CD8-positive, alpha-beta memory T cell (primary cell): ENCODE measurements at places on chromosomes 1 and 21. TPM values are rescaled to one million over a fixed set of nuclear protein-coding genes. Genes with fewer than 3 reads are reported as not detected.

GRCh38 chr1:48831120-48831978, 54.7 kb upstream of the BEND5 start:
- DNase-seq: no peak

DNA sequence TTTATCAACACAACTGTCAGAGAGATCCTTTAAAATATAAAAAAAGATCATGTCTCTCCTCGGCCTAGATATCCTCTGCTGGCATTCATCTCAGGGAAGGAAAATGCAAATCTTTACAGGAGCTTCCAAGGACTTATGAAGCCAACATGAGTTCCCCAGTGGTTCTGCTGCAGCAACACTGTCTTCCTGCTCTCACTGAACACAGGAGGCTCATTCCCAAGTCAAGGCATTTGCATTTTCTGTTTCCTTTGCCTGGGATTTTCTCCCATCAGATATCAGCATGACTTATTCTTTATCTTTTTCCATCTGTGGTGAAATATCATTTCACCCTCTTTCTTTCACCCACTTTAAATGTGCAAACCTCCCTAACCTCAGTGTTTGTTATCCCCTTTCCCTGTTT, 513.8 kb upstream of the ZP4 start:
- no peak for DNase-seq

GRCh38 chr1:5704561-5705514, 287.4 kb downstream of the NPHP4 start:
- DNase-seq: no peak

Gene PALMD
- total RNA-seq: not detected

- DNase-seq: no peak
Measured at GRCh38 chr1:187696073-187696472, 867.3 kb downstream of the PLA2G4A start.

Gene TSPEAR
- not detected for total RNA-seq

DNA sequence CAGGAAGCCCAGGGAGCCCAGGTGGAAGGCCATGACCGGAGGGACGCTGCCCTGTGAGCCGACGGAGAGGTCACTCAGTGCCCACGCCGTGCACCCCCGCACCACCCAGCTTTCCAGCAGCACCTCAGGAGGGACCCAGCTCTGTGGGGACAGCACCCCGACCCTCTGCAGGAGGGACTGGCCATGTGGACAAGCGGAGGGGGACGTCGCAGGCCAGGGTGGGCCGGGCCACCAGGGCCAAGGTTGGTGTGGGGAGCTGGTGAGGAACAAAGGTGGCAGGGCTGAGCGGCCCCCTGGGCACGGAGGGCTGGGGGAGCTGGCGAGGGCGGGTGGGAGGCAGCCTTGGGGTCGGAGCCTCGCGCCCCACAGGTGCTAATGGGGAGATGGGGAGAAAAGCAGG, 22.8 kb downstream of the NADK start:
- no peak for DNase-seq

DNA sequence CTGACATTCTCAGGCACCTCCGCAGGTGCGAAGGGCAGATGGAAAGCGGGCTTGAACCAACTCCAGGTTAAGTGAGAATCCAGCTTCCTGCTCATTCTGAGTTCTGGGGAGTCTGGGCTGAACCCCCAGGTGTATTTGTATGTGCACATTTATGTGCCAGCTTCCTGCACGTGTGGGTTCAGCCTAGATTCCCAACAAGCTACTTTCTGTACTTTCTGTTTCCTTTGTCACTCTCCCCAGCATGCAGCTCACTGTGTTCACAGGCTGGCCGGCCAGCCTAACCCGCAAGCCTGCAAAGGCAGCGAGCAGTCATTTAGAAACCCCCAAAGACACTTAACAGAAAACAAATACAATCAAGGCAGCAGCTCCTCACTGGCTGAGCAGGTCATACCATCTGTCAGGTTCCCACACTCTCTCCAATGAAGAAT, 1.3 kb upstream of the IL19 start:
- no peak for DNase-seq

Gene TACSTD2
- not detected for total RNA-seq

Gene BMP8B
- 0.91 TPM for total RNA-seq

Gene IL22RA1
- not detected for total RNA-seq

DNA sequence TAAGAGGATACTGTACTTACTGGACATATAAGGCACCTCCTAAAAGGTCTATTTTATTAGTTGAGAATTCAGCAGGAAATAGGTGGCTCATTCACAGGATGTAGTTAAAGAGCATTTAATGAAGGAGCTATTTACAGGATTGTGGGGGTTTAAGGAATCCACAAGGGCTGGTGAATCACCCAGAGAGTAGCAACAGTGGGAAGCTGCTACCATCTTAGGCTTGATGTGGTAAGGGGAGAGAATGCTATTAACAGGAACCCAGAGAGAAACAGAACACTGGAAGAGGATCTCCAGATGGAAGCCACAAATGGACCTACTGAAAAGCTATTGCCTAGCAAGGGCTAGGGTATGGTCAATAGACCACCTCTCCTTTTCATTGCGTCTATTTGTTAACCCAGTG, 52.0 kb upstream of the COL11A1 start:
- DNase-seq: no peak

- DNase-seq: no peak
Measured at GRCh38 chr1:14631421-14631820, 32.9 kb downstream of the KAZN start.

DNA sequence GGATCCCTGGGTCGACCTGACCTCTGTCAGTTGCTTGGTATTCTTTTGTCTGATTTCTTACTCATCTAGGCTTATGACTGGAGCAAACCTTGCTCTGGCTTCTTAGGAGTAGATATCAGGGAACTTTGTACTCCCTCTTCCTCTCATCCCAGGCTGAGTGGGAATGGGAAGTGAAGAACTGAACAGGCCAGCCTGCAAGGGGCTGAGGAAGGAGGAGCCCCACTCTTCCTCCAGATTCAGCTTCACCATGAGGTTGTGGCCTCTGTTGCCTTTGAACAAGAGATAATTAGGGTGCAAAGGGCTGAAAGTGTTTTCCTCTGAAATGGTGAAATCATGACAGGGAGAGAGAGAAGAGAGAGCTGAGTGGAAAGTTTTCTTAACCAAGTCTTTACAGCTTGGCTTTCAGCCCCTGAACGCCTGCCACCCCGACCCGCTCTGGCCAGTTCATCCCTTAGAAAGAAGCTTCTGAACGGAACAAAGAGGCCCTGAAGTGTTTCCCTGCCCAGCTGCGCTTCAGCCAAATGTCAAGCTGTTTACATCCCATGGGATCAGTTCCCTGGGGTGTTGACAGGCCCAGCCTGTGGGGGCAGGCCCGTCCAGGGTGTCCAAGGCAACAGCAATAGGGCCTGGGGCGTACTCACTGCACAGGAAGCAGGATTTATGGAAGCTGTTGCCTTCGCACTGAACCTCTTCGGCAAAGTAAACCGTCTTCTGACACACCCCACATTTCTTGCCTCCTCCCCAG, 11.2 kb downstream of the CSRP1 start:
- no peak for DNase-seq

DNA sequence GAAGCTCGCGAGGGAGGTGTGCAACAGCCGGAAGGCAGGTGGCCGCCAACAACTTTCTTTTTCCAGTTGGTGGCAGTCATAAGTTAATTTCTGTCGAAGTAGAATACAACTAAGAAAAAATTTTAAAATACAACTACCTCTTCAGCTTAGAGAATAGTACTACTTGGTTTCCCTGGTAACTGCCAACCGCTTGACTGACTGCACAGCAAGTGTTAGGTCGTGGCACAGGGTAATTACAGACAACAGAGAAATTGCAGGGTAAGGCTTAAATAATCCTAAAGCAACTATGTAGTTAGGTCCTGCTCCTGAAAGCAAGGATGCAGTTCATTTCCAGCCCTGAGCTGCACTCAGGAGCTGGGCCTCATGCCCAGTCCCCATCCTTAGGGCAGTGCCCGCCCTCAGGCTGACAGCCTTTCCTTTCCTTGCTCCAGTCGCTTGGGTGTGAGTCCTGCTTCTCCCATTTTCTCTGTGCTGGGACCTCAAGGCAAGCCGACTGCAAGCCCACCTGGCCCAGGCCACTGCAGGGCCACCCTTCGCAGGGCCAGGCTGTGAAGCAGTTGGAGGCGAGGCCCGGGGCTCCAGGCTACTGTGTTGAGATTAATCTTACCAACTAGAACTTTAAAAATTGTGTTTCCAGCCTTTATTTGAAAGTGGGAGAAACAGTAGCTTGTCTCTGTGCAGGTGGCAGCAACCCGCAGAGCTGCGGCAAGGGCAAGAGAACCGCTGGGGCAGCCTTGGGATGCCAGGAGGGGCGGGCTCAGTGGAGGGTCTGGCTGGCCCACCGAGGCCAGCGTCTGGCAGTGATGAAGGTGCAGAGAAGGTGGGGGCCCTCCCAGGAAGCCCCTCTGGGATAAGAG, 148.3 kb downstream of the PCBP3 start:
- no peak for DNase-seq

Gene BRDT
- not detected for total RNA-seq

Gene MARK1
- total RNA-seq: 0.09 TPM

DNA sequence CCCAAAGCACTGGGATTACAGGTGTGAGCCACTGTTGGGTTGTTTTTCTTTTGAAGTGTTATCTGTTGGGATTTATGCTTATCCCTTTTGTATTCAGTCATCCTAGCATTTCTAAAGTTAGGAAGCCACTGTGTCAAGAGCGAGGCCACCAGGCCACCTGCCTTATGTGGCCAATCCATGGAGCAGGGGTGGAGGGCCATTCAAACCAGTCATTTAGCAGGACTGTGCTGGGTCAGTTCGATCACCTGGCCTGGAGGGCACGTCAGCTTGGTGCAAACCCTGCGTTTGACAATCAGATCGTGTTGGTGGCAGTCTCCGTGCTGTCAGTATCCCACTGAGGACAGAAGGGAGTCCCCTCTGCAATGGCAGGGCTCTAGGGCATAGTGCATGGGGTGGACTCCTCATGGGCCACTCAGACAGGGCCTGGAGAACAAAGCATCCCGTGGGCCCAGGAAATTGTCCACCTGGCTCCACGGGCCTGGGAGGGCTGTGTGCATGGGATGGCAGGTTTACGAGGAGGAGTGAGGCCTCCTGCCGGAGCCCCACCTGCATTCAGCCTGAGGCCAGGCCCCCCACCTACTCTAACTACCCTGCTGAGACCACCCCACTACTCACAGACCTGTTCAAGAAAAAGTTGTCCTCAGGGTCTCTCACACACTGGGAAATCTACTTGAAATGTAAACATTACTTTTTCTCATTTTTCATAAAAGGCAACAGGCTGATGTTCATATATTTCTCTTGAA, 242.3 kb downstream of the SDCCAG8 start:
- no peak for DNase-seq

Gene CLSTN1
- total RNA-seq: 40.8 TPM

- no peak for DNase-seq
Measured at GRCh38 chr1:241688940-241689368, 36.9 kb downstream of the WDR64 start.

Gene ANKRD35
- 1.0 TPM for total RNA-seq

Gene PROK1
- total RNA-seq: not detected

DNA sequence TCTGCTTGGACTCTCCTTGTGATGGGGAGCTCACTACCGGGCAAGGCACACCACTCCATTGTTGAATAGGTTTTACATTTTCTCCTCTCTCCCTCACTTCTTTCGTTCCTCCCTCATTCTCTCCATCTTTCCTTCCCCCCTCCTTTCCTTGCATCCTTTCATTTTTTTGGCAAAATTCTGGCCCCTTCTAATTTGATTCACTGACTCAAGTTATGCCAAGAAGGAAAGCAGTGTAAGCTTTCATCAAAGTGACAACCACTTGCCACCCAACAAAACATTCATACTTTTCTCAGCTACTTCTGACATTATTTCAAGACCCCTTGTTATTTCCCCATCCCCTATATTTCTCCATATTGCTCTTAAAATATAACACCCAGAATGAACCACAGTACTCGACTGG, 68.4 kb downstream of the CACNA1E start:
- no peak for DNase-seq

GRCh38 chr1:155173478-155174323, at the start of gene TRIM46:
TSS of gene TRIM46 (plus strand) at chr1:155173849. CDS start at chr1:155173967, 118 bp downstream.
- DNase-seq: peak; percentile 47

- DNase-seq: no peak
Measured at GRCh38 chr1:55604179-55604578, 389.0 kb upstream of the USP24 start.

Gene GJB3
- total RNA-seq: not detected

DNA sequence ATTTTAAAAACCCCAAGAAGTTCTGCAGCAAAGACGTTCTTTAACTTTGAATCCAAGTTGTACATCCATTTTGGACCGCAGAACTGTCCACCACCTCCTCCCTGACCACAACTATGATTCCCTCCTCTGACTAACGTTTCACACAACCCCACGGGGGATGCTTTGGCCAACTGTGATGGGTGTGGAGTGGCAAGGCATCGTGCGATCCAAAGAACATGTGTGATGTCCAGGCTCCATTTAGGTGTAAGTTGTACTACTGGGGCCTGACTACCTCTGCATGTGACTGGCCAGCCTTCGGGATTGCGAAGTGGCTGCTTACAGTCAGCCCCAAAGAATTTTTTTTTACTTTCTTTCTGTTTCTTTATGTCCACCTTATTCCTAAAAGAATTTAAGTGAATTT, 6.7 kb downstream of the KCNJ15 start:
- DNase-seq: no peak

DNA sequence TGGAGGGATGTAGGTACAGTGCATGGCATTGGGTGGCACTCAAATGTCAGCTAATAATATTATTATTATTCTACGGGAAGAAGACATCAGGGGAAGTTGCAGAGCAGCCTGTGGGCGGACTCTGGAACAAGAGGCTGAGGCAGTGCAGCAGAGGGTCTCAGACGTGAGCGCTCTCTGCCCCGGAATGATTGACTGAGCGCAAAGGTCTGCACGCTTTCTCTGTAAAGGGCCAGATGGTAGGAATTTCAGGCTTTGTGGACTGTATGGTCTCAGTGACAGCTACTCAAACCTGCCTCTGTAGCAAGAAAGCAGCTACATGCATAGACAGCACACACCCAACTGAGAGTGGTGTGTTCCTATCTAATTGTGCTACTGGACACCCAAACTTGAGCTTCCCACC, 29.6 kb upstream of the VPS13D start:
- DNase-seq: no peak

DNA sequence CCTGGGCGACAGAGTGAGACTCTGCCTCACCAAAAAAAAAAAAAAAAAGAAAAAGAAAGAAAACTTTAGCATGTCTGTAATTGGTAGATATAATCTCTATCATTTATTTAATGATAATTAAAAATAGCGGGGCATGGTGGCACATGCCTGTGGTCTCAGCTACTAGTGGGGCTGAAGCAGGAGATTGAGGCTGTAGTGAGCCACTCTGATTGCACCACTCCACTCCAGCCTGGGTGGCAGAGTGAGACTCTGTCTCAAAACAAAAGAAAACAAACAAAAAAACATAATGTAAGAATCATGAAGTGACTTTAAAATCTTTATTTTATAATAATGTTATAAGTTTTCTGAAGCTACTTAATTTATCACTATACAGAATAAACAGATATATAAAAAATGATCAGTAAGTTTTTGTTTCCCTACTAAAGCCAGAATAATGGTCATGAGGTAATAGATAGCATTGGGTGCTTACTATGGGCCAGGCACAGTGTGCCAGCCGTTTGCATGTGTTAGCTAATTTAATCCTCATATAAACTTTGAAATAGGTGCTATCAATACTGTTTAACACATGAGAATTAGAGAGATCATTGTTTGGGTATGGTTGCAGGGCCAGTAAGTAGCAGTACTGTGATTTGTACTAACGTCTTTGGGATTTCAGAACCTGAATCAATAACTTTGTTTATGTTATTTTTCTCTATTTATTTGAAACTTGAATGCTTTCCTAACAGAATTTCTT, 23.8 kb downstream of the CLIC4 start:
- DNase-seq: no peak
